GM13977 (cell line): ENCODE measurements at places on chromosomes 4 and X.

DNA sequence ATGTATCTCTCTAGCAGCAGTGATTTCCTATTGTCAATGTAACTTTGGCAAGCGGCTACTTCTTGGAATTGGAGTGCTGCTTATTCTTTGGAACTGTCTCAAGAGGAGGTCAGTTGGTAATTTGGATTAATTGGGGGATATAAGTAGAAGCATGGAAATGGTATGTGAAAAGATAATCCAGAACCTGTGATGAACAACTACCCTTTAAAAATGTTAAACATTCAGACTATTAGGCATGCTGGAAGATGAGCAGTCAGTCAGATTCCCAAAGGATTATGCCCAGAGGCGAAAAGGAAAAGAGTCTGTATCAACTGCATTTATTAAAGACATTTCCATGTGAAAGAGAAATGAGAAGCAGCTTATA, 62.5 kb downstream of the SEC24D start:
- no peak for DNase-seq

DNA sequence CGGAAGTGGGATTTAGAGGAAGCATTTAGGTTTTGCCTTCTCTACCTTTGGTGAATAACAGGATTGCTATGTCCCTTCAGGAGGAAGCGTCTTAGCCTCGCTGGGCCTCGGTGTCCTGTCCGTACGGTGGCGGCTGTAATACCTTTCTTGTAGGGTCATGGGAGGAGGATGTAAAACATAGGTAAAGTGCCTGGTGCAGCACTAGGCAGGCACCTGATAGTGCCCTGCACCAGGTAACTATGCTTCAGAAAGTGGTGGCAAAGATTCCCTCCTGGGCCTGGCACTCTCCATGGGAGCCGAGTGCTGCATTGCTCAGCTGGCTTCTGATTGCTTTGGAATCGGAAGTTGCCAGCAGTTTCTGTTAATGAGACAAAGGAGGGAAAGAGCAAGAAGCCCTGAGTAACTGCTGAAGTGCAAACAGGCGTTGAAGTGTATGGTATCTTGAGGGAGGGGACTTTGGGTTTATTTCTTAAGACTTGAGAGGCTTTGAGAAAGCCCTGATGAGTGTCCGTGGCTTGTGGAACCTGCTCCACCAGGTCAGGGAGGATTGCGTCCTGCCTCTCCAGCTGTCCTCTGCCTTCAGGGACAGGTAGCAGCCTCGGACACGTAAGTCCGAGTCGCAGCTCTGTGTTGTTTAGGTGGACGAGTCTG, 45.8 kb downstream of the TBC1D14 start:
- no peak for DNase-seq

DNA sequence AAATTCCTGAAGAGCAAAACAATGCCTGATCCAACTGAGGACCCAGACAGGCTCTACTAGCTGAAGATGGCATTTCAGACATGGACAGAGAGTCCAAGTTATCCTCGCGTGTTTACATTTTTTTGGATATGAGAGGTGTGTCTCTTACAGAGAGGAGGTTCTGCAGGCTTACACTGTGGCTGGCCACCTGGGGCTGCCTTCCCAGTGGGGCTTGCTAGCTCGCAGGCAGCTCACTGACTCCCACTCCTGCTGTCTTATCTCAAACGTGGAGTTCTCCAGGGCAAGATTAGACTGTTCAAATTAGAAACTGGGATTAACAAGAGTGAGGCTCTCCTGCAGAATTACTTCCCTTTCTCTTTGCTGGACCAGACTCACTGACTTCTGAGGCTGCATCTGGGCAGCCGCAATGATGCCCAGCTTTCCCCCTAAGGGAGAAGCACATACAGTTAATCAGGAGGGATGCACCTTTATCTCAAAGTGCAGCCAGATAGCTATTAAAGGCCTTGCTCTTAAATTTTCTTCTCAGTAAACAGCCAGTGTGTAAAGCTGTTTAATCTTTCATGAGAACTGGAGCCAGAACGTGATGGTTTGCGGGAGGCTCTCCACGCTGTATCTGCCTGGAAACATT, 123.0 kb downstream of the ENPP6 start:
- no peak for DNase-seq

DNA sequence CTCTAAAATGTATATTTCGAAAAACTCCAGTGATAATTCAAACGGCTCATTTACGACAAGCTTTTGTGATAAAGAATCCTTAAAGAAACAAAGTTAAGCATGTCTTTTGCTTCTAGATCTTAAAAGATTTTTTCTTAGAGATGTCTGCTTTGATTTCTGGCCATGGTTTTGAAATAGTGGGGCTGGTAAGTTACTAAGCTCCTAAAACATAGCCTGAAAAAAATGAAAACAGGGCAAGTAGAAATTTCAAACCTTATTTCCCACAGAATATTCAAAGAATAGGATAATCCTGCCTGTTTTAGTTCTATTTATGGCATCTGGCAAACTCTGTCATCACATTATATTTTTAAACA, 318.3 kb downstream of the ARHGAP24 start:
- no peak for DNase-seq

DNA sequence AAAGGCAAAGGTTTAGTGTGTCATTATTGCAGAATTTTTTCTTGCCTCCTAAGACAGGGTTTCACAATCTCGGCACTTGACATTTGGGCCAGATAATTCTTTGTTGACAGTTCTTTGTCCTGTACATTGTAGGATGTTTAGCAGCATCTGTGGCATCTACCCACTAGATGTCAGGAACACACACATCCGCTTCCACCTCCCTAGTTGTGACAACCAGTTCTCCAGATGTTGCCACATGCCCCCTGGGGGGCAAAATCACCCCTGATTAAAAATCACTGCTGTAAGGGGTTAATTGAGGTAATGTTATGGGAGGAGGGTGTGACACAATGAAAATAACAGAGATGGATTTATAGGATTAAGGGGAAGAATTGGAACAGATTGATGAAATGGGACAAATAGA, 75.3 kb downstream of the HMGB2 start:
- no peak for DNase-seq

DNA sequence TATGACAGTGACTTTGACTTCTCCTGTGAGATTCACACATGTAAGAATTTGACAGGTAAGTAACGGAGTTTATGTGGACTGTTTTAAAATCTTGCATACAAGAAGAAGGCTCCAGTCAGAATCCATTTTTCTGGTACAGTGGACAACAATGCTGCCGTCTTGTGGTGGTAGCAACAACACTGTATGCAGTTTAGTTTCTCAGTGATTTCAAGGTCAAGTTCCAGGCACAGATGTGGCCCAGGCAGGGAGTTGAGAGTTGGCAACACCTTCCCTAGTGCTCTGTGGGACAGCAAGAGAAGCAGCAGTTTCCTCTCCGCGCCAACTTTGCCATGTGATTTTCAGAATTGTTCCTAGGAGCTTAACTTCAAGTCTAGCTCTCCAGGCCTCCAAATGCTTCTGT, 56.0 kb upstream of the STPG2 start:
- DNase-seq: no peak

DNA sequence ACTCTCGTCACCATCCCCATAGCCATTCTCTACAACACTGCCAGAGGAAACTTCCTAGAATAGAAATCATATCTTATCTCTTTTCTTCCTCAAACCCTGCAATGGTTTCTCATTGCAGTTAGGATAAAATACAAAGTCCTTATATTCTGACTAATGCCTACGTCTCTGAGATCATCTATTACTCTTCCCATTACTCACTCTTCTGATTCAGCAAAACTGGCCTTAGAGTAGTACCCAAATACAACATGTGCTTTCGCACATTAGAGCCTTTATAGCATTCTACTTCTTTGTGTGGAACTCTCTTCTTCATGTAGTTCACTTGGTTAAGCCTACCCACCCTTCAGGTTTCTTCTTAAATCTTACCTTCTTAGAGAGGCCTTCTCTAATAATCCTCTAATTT, 28.0 kb downstream of the LHFPL1 start:
- no peak for DNase-seq

DNA sequence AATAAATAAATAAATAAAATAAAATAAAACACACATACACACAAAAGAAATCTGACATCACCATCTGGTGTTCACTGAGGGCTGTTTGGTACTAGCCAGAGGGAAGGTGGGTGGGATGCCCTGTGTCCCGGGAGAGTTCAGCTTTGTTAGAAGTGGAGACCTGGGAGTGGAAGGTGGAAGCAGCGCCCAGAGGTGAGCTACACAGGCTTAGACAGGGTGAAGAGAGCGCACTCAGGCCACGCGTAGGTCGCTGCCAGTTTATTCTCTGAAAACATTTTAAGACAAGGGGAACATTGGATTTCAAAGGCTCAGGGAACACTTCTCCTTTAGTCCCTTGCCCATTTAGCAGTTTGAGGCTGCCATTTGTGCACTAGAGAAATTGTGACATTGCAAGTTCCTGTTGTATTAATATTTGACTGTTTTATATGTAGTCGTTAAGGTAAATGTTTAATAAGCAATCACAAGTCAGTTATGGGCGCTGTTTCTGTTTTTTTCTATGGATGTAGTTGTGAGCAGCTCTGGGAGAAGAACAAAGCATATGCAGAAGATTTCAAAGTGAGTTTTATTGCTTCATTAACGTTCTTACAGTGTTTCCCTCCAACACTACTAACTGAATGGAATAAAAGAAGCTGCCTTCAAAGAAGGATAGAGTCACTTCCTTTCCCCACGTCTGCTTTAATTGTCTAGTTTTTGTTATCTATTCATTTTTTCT, 405.5 kb upstream of the NR3C2 start:
- no peak for DNase-seq

DNA sequence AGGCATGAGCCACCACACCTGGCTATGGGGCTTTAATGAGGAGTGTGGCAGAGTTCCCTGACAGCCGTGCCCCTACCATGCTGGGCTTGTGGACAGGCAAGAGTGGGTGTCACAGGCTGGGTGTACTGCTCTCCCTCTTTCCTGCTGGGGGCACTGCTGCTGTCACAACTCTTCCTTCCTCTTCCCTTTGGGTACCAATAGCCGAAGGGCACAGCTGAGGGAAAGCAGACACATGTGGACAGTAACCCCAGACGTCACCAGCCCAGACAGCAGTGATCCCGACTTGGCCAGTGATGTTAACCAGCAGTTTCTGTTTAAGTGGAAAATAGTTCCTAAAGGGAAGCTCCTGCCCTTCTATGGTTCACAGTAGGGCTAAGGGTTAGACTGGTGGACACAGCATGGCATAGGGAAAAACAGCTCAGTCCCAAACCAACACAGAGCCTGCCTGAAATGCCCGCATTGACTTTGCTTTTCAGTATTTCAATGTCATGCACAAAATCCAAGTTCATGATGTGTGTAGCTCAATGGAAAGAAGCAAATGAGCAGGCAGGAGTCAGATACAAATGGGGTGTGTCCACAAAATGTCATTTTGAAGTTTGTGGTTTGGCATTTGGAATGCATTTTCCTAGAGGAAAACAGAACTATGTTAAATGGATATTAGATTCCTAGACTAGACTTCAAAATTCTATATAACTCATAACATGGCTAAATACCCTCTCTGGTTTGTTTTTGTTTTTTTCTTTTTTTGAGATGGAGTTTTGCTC, 24.9 kb upstream of the DDX3X start:
- no peak for DNase-seq

- no peak for DNase-seq
These were observed 67.3 kb upstream of the ATOH1 start for GRCh38 chr4:93761286-93761685.

DNA sequence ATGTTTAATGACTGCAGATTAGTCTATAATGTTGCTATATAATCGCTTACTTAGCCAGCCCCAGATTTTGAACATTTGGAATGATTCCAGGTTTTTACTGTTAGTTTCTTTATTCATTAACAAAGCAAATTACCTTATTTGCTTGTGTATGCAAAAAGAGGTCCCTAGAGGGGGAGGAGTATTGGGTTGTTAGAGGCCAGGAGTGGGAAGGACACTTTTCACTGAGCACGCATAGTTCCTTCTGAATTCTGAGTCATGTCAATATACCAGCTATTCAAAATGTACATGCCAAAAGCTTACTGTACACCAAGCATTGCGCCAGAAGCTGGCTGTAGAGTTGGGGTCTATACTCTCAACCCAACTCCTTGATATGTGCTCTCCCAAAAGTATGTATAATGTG, 5.1 kb upstream of the DGAT2L6 start:
- DNase-seq: no peak
